T follicular helper cell (primary cell): ENCODE measurements at places on chromosomes 1 and 21.

DNA sequence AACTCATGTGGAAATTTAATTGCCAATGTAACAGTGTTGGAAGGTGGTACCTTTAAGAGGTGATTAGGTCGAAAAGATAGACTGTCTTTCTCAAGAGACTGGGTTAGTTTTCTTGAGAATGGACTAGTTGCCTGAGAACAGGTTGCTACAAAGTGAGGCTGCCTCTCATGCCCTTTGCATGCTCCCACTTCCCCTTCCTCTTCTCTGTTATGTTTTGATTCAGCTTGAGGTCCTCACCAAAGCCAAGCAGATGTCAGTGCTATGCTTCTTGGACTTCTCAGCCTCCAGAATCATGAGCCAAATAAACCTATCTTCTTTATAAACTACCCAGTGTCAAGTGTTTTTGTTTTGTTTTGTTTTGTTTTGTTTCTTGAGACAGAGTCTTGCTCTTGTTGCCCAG is 187.0 kb upstream of the RUNX1 start:
- DNase-seq, result no peak

DNA sequence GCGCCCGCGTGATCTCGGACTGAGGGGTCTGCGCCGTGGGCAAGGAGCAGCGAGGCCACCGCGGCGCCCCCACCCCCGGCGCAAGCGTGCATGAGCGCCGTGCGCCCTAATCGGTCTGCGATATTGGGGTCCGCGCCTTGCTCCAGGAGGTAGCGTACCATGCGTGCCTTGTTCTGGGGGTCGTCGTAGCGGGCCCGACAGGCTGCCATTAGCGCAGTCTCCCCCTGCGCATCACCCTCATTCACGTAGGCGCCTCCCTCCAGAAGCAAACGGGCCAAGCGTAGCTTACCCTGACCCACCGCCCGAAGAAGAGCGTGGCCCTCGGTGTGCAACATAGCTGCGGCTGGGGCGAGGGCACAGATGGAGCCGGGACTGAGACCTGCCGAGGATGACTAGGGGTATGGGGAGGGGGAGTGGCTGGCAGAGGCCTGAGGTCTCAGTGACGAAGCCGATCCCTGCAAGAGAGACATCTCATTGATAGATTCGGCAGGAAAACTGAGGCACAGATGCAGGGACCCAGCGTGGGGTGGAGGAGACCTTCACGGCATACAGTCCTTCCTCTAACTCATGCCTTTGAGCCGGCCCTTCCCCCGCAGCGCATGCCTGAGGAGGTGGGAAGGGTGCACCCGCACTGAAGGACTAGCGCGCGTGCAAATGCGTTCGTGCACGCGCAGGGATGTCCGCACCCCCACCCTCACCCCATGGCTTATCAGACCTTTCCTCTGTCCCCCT is 2.8 kb downstream of the ANKRD34A start:
- DNase-seq, result peak; percentile 21

DNA sequence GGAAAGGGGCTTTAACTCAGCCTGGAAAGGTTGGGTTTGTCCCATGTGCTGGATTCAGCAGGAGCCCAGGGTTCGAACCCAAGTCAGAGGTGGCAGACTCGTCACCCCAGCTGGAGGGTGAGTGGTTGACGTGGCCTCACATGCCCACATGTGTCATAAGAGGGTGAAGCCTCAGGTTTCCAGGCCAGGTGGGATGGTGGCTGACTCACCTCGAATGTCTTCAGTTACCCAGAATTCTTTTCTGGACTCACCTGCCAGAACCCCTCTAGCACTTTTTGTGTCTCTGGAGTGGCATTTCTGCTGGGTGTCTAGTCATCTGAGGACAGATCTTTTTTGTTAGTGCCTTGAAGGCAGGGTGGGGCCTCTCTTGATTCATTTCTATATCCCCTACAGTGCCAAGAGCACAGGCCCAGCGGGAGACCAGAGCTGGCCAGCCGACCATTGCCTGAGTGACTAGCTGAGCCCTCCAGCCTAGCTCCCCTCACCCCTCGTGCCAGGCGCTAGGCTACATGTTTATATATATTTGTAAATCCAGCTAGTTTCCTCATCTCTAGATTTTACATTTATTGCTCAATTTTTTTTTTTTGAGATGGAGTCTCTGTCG is 28.1 kb downstream of the IL6R start:
- no peak for DNase-seq

DNA sequence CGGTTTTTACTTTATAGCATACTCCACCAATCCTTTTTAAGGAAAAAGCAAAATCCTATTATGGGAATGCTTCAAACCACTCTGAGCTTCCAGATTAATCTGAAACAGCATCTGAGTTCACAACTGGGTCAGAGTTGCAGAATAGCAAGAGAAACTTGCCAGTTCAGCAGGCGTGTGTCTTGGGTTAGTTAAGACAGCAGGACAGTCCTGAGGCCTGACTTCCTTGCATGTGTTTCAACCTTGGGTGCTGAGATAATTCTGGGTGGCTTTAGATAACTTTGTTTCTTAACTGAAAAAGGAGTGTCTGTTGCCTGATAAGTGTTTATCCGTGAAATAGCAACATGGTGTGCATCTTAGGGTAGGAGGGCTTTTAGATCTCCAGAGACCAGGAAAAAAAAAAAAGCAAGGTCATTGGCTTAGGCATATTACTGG is 169.2 kb downstream of the DHRS3 start:
- DNase-seq, result no peak

DNA sequence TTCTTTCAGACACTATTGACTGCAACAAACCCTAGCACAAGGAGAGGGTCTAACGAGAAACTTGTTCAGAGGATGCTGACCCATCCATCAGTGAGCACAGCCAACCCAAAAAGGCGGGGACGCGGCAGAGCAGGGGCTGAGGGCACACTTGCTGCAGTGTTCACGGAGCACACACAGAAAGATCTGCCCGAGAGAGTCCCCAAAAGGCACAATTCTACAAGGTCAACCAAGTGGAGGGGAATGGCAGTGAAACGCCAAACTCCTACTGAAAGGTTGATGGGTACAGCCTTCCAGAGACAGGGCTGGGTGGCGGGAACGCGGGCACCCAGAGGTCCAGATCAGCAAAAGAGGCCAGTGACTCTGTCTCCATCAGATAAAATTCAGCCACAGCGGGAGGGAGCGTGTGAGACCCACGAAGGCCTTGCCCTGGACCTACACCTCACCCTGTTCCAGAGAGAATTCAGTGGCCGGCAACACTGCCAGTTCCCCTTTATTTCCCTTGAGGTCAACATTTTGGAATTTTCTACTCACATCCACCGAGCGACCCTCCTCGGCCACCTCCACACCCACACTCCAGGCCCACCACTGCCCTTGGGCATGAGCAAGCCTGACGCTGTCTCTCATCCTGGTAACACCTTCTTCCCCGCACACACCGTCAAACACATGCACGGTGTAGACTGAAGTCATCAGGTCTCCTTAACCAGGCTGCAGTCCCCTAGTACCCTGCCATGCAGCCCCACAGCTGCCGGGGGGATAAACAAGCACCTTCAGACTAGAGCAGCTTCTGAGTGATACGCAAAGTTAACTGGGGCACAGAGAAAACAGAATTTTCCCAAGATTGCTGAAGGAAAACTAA is 5.5 kb downstream of the GNG4 start:
- DNase-seq, result no peak

GRCh38 chr1:171137580-171137979 is 46.9 kb downstream of the FMO3 start:
- DNase-seq, result no peak

- DNase-seq, result no peak
Measured at GRCh38 chr1:28518745-28519341, 13.0 kb downstream of the RCC1 start.

DNA sequence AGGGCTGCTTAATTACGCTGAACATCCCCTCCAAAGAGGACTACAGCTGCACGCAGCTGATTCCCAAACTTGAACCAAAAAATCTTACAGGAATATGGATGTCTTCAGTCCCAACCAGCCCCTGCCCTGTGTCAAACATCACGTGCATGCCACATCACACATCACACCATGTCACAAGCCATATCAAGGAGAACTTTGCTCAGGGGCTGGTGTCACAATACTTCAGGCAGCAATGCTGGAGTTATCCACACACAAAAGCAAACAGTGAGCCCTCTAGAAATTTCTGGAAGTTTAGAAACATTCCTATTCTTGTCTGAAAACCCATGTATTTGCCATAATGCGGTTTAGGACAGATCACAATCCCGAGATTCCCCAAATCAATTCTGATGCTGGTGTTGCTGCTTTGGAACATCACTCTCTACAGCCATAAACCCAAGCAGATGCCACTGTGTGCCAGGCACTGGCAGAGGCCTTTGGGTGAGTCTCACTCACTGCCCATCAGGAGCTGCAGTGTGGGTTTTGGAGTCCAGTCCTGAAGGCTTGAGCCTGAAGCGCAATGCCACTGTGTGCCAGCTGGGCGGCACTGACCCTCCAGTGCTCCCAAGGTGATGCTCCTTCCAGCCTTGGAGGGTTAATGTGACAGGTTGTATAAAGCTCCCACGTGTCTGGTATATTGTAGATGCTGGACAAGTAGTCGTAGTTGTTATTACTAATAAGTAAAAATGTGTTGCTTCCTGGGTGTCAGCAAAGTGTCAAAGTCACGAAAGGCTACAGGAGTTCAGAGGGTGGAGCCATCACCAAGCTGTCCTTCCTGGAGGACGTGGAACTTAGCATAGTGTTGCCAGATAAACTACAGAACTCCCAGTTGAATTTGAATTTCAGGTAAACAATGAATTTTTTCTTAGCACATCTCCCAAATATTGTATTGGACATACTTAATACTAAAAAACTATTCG is 20.1 kb upstream of the EFNA1 start:
- DNase-seq, result no peak

- DNase-seq, result no peak
Measured at GRCh38 chr1:201845331-201846083, 16.6 kb downstream of the IPO9 start.

DNA sequence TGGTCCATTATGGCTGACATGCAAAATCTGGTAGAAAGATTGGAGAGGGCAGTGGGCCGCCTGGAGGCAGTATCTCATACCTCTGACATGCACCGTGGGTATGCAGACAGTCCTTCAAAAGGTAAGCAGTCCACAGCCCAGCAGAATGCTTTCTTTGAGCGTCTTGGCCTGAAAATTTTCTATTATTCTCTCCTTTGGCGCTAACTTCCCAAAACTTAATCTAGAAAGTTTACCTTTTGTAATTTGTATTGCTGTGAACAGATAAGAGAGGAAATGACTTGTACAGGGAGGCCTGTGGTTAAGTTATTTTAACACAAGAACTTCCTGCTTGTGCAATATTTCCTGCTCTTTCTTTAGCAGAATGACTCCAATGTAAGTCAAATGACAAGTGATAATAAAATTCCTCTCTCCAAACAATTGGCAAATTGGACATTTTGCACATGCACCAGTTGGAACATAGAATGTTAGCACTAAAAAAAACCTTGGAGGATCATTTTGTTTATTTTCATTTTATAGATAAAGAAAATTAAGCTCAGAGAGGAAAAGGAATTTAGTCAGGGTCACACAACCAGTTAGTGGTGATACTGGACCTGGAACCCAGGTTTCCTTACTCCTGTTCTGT is 18.9 kb downstream of the CAP1 start:
- DNase-seq, result peak; percentile 5

DNA sequence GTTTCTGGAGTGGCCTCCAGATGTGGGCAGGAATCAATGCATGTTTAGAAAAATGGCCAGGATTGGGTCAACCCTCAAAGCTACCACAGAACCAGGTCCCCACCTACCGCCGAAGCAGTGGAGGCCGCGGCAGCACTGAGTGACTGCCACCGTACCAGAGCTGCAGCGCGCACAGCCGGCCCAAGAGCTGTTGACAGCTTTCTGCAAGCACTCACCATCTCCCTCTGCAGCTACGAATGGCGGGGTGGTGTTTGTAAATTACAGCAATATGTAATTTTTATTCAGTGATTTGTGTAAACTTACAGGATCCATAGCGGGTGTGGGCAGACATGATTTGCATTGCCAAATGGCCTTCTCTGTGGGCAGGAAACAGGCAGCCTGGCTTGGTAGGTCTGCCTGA is 96.4 kb downstream of the CAMK2N1 start:
- DNase-seq, result no peak

GRCh38 chr21:15445327-15445726 is 284.5 kb upstream of the USP25 start:
- DNase-seq, result no peak

- no peak for DNase-seq
Measured at GRCh38 chr21:24310788-24311187, 1296.5 kb downstream of the MRPL39 start.

DNA sequence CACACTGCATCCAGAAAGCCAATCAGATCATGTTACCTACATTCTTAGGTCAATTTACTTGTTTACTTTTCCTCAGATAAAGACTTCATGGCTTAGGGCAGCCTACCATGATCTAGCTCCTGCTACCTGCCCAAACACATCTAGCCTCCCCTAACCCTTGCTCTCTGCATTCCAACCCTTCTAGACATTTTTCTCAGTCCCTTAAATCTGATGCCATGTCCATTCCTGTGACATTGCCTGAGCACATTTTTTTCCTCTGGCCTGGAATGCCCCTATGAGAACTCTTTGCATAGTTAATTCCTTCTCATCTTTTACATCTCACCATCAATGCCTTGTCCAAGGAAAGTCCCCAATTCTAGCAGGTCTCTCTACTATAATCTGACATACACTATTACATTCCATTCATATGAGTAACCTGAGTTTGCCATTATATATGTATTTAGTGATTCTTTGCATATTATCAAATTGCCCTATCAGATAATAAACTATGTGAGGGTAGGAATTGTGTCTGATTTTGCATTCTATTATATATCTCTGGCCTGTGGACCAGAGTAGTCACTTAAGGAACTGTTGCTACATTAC is 166.9 kb downstream of the COL11A1 start:
- no peak for DNase-seq

DNA sequence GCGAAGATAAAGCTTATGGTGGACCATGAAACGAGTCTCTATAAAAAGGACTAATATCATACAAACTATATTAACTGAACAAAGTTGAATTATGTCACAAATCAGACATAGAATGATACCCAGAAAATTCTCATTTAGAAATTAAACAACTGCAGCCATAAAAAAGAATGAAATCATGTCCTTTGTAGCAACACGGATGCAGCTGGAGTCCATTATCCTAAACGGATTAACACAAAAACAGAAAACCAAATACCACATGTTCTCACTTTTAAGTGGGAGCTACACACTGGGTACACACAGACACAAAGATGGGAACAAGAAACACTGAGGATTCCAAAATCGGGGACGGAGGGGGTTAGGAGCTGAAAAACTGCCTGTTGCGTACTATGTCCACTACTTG is 11.5 kb downstream of the COP1 start:
- DNase-seq, result no peak
